ENCODE measurements at places on chromosomes 1 and 21.
A peak's percentile ranks its signal among the peaks of the same experiment; 100 is the strongest.

- no peak for DNase-seq
Measured at GRCh38 chr1:6143395-6143794, 36.7 kb downstream of the CHD5 start.

DNA sequence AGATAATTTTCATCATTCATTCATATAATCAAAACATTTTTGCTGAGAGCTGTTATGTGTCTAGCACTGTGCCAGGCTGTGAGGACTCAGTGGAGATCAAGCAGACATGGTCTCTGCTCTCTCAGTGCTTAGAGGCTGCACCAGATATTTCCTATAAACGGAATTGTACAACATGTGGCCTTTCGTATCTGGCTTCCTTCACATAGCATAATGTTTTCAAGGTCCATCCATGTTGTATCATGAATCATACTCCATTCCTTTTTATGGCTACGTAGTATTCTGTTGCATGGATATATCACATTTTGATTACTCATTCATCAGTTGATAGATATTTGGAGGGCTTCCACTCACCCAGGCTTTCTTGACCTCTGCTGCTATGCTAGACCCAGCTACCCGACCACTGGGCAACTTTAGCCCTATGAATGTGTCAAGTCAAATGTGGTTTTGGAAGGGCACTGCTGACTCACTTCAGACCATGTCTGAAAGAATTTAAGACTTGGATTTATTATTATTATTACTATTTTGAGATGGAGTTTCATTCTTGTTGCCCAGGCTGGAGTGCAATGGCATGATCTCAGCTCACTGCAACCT is 18.5 kb downstream of the NCF2 start:
- DNase-seq: no peak

GRCh38 chr1:34642679-34643078 is 112.2 kb upstream of the GJB5 start:
- no peak for DNase-seq

- peak; percentile 72 for DNase-seq
Measured at GRCh38 chr1:153532769-153533599, 2.8 kb downstream of the S100A6 start.

DNA sequence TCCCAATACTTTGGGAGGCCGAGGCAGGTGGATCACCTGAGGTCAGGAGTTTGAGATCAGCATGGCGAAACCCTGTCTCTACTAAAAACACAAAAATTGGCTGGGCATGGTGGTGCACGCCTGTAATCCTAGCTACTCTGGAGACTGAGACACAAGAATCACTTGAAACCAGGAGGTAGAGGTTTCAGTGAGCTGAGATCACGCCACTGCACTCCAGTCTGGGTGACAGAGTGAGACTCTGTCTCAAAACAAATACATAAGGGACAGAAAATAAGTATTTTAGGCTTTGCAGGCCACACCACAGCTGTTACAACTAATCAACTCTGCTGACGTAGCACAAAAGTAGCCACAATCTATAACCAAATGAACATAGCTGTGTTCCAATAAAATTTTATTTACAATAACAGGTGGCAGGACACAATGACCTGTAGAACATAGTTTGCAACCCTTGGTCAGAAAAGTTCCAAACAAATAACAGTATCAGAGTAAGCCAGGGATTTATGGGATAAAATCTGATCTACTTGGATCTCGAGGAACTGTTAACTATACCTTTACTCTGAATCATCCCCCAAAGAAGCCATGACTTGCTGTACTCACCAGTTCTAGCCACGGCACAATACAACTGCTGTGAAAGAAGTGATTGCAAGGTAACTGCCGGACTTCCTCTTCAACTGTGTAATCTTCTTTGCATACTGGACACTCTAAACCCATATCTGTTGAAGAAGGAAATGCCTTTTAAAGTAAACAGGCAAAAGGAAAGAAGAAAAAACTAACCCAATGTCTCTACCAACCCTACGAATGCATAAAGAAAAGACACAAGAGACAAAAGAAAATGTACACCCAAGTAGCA is 28.3 kb downstream of the CD160 start:
- DNase-seq: no peak

DNA sequence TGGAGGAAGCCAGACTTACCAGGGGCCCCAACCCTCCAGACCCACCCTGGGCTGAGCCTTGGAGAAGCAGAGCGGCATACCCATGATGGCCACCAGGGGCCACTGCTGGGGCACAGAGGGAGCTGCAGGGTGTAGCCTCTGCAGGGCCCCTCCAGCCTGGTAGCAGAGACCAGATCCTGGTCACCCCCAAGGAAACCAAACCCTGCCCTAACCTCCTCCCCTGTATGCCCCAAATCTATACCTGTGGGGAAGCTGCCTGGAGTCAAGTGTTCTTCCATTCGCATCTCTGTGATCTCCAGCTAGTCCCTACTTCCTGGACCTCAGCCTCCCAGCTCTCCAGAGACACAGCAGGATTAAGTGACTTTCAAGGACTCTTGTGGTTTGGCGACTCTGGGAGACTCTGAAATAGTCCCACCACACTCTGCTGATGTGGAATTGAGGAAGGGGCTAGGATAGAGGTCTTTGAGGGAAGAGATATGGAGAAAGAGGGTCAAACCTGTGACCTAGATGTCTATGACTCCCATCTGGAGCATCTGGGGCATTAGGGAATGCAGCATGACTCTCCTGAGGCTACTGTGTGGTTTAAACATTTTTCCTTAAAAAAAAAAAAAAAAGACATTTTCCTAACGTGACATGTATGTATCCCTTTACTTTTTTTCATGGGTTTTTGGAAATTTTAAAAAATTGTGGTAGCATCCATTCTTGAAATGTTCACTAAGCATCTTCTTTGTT is 119.2 kb upstream of the IPO9 start:
- DNase-seq: peak; percentile 40

DNA sequence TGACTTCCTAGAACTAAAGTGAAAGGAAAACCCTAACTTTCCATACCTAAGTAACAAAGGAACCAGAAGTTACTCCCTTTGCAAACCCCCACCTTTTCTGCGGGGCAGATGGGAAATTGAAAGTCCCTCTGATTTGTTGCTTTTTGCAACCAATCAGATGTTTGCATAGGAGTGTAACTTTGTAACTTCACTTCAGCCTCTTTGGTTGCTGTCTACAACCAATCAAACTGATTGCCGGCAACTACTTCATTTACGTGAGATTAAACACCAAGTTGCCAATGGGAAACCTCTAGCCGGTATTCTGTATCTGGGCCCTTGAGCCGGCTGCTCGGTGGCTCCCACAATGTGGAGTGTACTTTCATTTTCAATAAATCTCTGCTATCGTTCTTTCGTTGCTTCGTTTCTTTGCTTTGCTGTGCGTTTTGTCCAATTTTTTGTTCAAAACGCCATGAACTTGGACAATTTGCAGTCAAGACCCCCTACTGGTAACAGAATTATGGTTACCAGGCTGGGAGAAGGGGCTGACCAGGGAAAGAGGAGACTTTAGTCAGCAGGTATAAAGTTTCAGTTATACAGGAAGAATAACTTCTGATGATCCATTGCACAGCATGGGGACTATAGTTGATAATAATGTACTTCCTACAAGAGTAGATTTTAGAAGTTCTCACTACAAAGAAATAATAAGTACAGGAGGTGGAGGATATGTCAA is 69.2 kb upstream of the RGS2 start:
- no peak for DNase-seq

DNA sequence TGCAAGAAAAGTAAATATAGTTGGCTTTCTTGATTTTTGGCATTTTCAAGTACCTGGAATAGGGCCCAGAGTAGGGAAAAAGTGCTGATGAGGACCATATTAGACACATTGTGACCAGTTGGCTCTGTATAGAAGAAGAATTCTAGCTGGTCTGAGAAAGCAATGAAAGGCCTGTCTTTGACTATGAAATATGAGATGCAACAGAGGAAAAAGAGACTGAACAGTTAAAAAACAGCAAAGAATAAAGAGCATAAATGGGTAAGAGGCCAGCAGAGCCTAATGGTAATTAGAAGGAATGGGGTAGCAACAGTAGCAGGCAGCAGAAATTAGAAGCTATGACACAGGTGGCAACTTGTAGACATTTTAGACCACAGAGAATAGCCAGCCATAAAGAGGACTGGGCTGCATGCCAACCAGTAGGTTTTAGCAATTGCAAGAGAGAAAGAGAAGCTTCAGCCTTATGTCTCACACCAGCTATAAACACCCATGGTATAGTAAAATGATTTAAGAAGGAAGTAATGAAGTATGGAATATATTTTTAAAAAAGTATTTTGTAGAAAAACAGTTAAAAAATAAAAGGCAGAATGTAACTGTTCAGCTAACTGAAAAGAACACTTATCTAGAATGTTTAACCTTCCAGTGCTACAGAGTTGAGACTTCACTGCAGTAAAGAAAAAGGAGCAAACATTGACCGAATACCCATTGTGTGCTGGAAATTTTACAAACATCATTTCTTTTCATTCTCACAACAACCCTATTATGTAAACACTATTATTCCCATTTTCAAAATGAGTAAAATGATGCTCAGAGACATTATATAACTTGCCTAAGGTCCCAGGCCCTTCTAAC is 114.1 kb downstream of the LHX4 start:
- DNase-seq: no peak

- DNase-seq: no peak
Measured at GRCh38 chr1:40949563-40949962, 29.9 kb upstream of the CTPS1 start.

GRCh38 chr1:15538771-15539170 is 12.1 kb downstream of the DNAJC16 start:
- DNase-seq: no peak

DNA sequence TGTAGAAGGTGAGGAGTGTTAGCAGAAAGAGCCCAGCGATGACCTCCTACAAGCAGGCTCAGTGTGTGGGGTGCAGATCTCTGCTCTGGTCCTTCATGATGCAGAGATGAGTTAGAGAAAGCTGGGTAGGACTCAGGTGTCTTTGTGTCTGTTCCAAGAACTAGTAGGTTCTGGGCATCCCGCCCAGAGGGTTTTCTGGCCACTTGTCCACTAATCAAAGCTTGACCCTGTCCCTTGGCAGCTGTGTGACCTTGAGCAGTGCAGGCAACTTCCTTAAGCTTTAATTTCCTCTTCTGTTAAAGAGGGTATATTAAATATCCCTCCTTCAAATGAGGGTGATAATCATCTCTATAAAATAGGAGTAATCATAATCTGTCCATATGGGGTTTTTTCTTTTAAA is 54.7 kb upstream of the WNT4 start:
- no peak for DNase-seq

DNA sequence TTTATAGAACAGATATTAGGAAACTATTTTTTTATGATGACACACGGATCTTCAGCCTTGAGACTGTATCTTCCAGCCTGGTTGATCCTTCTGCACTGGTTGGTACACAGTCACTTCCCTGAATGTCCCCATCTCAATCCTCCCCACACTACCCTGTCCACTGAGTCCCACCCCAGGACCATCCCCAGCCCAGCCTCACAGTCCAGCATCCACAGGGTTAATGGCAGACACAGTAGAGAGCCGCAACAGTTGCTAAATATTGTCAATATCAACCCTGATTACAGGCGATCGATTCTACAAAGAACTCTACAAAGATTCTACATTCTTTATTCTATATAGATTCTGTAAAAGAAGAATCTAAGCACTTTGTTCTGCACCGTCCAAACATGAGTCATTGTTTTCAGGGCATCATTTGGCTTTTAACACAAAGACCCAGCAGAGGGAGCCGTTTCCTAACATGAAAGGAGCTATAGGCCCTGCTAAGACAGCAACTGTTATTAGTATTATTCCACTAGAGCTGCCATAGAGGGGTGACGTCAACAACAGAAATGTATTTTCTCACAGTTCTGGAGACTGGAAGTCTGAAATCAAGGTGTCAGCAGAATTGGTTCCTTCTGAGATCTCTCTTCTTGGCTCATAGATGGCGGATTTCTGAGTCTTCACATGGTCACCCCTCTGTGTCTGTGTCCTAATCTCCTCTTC is 30.1 kb upstream of the IFNAR2 start:
- peak; percentile 83 for DNase-seq

DNA sequence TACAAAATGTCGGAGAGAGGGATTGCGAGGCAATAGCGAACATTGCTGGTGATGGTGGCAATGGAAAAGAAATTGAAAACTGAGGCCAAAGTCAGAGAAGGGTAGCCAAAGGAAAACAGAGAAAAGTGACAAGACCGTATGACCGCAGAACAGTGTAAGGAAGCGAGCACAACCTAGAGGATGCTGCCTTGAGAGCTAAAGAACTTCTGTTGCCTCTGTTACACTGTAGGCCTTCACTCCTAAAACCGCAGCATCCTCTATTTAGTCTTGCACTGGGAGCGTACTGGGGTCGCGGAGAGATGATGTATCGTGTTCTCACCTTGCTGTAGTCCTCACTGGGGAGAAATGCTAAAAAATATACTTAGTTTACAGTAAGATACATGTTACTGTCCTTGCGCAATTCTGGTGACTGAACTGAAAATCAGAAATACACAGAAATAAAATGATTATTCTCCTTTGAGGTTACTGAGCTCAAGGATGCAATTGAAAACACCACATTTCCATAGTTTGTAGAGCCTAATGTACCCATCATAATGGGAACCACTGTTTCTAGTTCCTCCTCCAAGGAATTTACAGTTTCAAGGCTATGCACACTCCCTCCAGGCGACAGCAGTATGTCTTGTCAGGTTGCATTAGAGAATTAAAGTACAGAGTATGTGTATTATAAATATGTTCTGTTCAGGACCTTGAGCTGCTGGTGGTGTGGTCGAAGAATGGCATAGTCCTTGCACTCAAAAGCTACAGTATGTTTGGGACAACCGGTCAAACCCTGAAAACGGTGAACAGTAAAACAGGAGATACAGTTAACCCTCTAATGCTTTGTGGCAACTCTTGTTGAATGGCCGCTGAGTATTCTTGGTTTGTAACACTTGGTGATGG is 1.3 kb downstream of the NEK7 start:
- DNase-seq: no peak

GRCh38 chr1:84078108-84078841 is 65.8 kb upstream of the PRKACB start:
- peak; percentile 2 for DNase-seq

- peak; percentile 37 for DNase-seq
Measured at GRCh38 chr1:89820422-89821321, at the start of gene LRRC8D. LRRC8D (plus strand) TSS chr1:89821032; CDS start chr1:89933069, 112,037 bp downstream.

DNA sequence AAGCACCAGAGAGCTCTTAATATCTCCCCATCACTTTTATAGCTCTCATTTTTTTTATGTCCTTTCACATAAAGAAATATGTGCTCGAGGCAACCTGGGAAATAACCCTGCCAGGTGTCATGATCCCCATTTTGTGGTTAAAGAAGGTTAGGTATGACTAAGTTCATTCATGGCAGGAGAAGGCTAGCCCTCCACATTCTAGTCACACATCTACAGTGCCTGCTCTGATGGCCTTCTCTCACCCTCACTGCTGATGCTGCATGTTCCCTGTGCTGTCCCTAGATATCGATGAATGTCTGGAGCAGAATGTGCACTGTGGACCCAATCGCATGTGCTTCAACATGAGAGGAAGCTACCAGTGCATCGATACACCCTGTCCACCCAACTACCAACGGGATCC is 187.5 kb downstream of the TPR start:
- DNase-seq: no peak

Measured in activated CD4-positive, alpha-beta T cell treated with anti-CD3 and anti-CD28 coated beads, Interleukin-2, amount 50 U/mL, for 4 hours (primary cell).